Transverse colon (tissue), 4 donors: ENCODE measurements at places on chromosomes 5 and 9.

- no peak overlapping the region for H3K27ac ChIP-seq
- H3K27me3 ChIP-seq = no peaks in the 10 kb centered on the region
- H3K36me3 ChIP-seq = no peaks in the 10 kb centered on the region
- no peaks in the 10 kb centered on the region for H3K4me1 ChIP-seq
- DNase-seq = no peak
These were observed 419.2 kb upstream of the NMUR2 start for GRCh38 chr5:152824316-152824715.

DNA sequence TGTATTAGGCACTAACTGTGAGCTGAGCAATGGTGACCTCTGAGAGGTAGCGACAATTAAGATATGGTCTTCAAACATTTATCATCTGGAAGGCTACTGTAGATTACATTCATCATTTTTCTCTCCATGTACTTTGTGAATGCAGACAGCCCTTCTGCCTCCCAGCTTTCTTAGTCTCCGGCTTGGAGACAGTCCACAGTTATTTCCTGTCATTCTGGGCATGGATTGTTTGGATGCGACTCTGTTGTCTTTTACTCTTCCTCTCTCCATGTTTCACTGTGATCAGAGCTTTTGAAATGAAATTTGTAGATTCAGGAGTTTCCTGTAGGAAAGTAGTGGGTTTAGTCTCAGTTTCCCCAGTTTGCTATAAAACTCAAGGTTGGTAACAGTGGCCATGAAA, 20.5 kb downstream of the DMRT2 start:
- H3K27me3 ChIP-seq = no peaks in the 10 kb centered on the region
- H3K27ac ChIP-seq = peak overlapping the region; percentile 75
- no peaks in the 10 kb centered on the region for H3K36me3 ChIP-seq
- DNase-seq = no peak

DNA sequence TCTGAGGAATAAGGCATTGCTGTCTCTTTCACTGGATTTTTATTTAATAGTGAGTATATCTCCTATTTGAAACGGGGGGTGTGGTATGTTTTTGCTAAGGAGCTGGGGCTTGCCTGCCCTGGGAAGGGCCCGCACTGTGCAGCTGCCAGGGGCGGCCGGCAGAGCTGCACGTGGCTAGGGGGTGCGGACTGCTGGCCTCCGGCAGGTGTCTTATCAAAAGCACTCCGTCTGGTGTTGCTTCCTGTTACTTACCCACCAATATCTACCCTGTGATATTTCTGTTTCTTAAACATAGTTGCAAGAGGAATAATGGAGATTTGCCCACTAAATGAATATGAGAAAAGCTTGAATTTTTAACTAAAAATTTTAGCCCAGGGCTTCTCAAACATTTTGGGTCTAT, 232.0 kb downstream of the IRX1 start:
- H3K36me3 ChIP-seq = no peaks in the 10 kb centered on the region
- DNase-seq = no peak
- H3K27ac ChIP-seq = no peak overlapping the region

- H3K4me1 ChIP-seq = no peaks in the 10 kb centered on the region
- no peak overlapping the region for H3K4me3 ChIP-seq
- H3K27ac ChIP-seq = no peak overlapping the region
- H3K27me3 ChIP-seq = no peaks in the 10 kb centered on the region
These were observed 20.4 kb downstream of the XRCC4 start for GRCh38 chr5:83097689-83098231.

- H3K36me3 ChIP-seq = no peaks in the 10 kb centered on the region
- H3K27me3 ChIP-seq = no peaks in the 10 kb centered on the region
- no peaks in the 10 kb centered on the region for H3K4me1 ChIP-seq
These were observed 136.5 kb upstream of the STK32A start for GRCh38 chr5:147098233-147098790.

GRCh38 chr9:38228331-38229103, 159.5 kb upstream of the SHB start:
- peaks cover 13% of the 10 kb centered on the region for H3K4me1 ChIP-seq
- no peak overlapping the region for H3K27ac ChIP-seq
- no peak overlapping the region for H3K4me3 ChIP-seq
- DNase-seq = no peak

DNA sequence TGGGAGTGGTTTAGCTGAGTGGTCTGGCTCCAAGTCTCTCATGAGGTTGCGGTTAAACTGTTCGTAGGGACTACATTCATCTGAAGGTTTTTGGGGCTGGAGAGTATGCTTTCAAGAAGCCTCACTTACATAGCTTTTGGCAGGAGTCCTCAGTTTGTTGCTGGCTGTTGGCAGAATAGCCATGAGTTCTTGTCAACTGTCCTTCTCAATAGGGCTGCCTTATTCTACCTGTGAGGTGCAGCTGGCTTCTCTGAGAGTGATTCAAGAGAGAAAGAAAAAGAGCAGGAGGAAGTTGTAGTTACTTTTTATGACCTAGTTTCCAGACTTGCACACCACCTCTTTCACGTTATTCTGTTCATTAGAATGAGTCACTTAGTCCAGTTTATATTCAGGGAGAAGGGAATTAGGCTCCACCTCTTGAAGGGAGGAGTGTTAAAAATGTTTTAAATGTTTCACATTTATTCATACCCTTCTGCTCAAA, 33.2 kb downstream of the YTHDC2 start:
- H3K4me3 ChIP-seq = no peak overlapping the region
- H3K36me3 ChIP-seq = no peaks in the 10 kb centered on the region
- DNase-seq = no peak
- no peaks in the 10 kb centered on the region for H3K27me3 ChIP-seq

GRCh38 chr5:120473332-120473731, 9.2 kb downstream of the PRR16 start:
- H3K4me3 ChIP-seq = no peak overlapping the region
- no peak for DNase-seq
- H3K4me1 ChIP-seq = no peaks in the 10 kb centered on the region
- no peaks in the 10 kb centered on the region for H3K27me3 ChIP-seq
- H3K36me3 ChIP-seq = no peaks in the 10 kb centered on the region

- H3K36me3 ChIP-seq = no peaks in the 10 kb centered on the region
- no peaks in the 10 kb centered on the region for H3K27me3 ChIP-seq
- no peaks in the 10 kb centered on the region for H3K4me1 ChIP-seq
- H3K27ac ChIP-seq = no peak overlapping the region
- H3K4me3 ChIP-seq = no peak overlapping the region
- no peak for DNase-seq
These were observed 6.6 kb downstream of the C5orf52 start for GRCh38 chr5:157677931-157678330.

- no peak overlapping the region for H3K4me3 ChIP-seq
- H3K36me3 ChIP-seq = no peaks in the 10 kb centered on the region
- H3K27me3 ChIP-seq = no peaks in the 10 kb centered on the region
- no peak overlapping the region for H3K27ac ChIP-seq
These were observed 4.0 kb upstream of the CDK5RAP2 start for GRCh38 chr9:120583958-120584369.

DNA sequence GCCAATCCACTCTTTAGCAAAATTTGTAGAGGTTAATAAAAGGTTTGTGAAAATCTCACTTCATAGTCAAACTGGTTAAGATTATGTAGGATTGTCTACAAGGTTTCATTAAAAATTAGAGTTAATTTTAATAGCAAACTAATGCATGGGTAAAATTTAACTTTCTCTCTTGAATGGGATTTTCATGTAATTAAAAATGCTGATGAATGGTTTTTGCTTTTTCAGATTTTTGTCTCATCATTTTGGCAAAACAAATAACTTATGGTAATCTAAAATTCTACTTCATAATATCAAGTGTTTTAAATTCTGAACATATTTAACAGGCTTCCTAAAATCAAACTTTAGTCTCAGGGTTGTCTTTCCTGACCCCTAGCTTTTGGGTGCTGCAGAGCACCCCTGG, 113.8 kb upstream of the FAM174A start:
- H3K27ac ChIP-seq = no peak overlapping the region
- no peaks in the 10 kb centered on the region for H3K27me3 ChIP-seq
- no peak overlapping the region for H3K4me3 ChIP-seq
- no peaks in the 10 kb centered on the region for H3K36me3 ChIP-seq
- H3K4me1 ChIP-seq = no peaks in the 10 kb centered on the region
- DNase-seq = no peak

DNA sequence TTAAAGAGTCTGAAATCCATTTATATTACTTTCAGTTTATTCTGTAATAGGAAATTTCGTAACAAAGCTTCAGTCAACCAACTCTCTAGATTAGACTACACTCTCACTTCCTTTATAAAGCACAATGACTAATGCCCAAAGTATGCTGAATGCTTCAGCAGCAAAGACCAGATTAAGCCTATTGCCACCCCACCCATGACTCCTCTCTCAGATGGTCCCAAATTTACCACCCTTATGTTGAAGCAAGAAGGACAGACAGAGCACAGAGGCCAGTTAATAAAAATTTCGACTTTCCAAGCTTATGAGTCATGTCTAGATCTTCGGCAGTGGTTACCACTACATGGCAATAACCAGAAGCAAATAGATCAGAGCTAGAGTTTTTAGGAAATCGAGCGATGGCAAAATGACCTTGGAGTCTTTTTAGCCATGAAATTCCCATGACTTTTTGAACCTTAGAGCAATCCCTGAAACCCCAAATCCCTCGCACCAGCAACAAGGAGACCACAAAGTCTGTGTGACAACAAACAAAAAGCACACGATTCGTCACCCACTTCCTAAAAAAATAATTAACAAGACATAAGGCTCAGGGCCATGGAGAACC, 287.8 kb upstream of the RASA1 start:
- peak overlapping the region; percentile 22 for H3K27ac ChIP-seq
- DNase-seq = no peak
- H3K36me3 ChIP-seq = no peaks in the 10 kb centered on the region
- H3K4me3 ChIP-seq = no peak overlapping the region

GRCh38 chr9:117250610-117251215, 164.1 kb downstream of the ASTN2 start:
- DNase-seq = no peak
- H3K27me3 ChIP-seq = no peaks in the 10 kb centered on the region
- no peak overlapping the region for H3K27ac ChIP-seq
- H3K4me1 ChIP-seq = no peaks in the 10 kb centered on the region

DNA sequence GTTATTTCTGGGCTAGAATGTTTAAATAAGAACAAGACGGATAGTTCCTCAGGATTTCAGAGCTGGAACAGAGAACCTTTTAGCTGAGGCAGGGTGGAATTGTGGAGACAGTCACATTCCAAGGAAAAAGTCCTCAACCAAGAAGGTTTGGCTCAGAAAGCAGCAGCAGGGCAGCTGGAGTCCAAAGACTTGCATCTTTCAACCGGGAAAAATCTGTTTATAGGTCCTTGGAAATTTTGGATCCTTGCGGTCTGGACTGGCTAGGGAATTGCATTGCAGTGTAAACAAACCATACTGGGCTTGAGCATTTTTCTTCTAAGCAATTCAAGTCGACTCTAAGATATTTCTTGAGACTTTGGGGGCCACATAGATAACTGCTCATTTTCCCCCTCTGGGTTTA, 40.8 kb upstream of the HMHB1 start:
- H3K4me3 ChIP-seq = no peak overlapping the region
- no peak overlapping the region for H3K27ac ChIP-seq
- H3K27me3 ChIP-seq = no peaks in the 10 kb centered on the region
- no peaks in the 10 kb centered on the region for H3K4me1 ChIP-seq
- no peak for DNase-seq
- no peaks in the 10 kb centered on the region for H3K36me3 ChIP-seq

GRCh38 chr5:167294882-167295680, 996.4 kb upstream of the WWC1 start:
- H3K36me3 ChIP-seq = no peaks in the 10 kb centered on the region
- H3K27me3 ChIP-seq = no peaks in the 10 kb centered on the region

- H3K27ac ChIP-seq = no peak overlapping the region
- no peaks in the 10 kb centered on the region for H3K27me3 ChIP-seq
- no peak for DNase-seq
- H3K4me3 ChIP-seq = no peak overlapping the region
- no peaks in the 10 kb centered on the region for H3K36me3 ChIP-seq
- H3K4me1 ChIP-seq = no peaks in the 10 kb centered on the region
These were observed 37.2 kb downstream of the PDE4D start for GRCh38 chr5:59856358-59856757.

GRCh38 chr9:134153450-134153849, 10.9 kb downstream of the RNU6ATAC start:
- no peaks in the 10 kb centered on the region for H3K27me3 ChIP-seq
- H3K36me3 ChIP-seq = no peaks in the 10 kb centered on the region
- no peak overlapping the region for H3K4me3 ChIP-seq
- no peaks in the 10 kb centered on the region for H3K4me1 ChIP-seq
- DNase-seq = no peak
- H3K27ac ChIP-seq = no peak overlapping the region

DNA sequence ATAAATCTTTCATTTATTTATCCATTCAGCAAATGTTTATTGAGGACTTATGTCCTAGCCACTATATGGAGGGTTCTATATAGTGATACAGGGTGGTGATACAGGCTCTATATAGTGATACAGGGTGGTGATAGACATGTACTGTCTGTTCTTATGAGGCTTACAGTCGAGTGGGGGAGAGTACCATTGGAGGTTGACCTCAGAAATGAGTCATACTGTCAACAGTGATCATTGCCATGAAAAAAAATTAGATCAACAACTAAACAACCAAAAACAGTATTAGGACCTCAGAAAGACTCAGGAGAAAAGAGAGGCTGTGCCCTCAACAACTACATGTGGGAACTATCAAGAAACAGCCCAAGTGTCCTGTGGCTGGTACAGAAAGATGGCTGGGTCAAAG, 22.0 kb downstream of the PAPPA start:
- H3K4me1 ChIP-seq = no peaks in the 10 kb centered on the region
- H3K4me3 ChIP-seq = no peak overlapping the region
- no peaks in the 10 kb centered on the region for H3K27me3 ChIP-seq
- no peaks in the 10 kb centered on the region for H3K36me3 ChIP-seq
- DNase-seq = no peak
- H3K27ac ChIP-seq = no peak overlapping the region

- H3K36me3 ChIP-seq = peaks cover 29% of the 10 kb centered on the region
- no peaks in the 10 kb centered on the region for H3K27me3 ChIP-seq
- DNase-seq = peak; percentile 66
These were observed 3.9 kb downstream of the GRK6 start for GRCh38 chr5:177430140-177430951.

GRCh38 chr9:124209279-124209678, 48.5 kb upstream of the NEK6 start:
- H3K4me3 ChIP-seq = no peak overlapping the region
- H3K27me3 ChIP-seq = no peaks in the 10 kb centered on the region
- no peaks in the 10 kb centered on the region for H3K36me3 ChIP-seq
- H3K4me1 ChIP-seq = no peaks in the 10 kb centered on the region
- no peak overlapping the region for H3K27ac ChIP-seq
- DNase-seq = no peak

DNA sequence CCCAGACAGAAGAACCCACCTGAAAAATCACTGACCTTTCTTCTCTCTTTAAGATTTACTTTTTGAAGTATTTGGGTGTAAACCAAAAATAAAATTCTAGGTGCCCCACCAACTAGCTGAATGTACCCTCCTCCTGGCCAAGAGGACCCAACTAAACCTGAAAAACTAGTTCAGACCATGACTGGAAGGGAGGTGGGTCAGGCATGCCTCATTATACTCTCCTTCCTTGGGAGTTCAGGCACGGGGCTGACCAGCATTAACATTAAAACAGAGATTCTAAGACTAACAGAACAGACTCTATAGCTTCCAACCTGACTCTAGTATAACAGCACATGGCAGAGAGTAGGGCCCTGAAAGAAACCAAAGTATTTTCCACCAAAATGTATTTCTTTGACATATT, 61.4 kb downstream of the CERT1 start:
- H3K36me3 ChIP-seq = peaks cover 7% of the 10 kb centered on the region
- no peak for DNase-seq
- H3K27ac ChIP-seq = no peak overlapping the region
- no peak overlapping the region for H3K4me3 ChIP-seq
- no peaks in the 10 kb centered on the region for H3K27me3 ChIP-seq

- H3K27me3 ChIP-seq = no peaks in the 10 kb centered on the region
- H3K4me1 ChIP-seq = peaks cover 29% of the 10 kb centered on the region
- no peak for DNase-seq
- H3K27ac ChIP-seq = peak overlapping the region; percentile 97
These were observed 1.6 kb downstream of the DNLZ start for GRCh38 chr9:136361754-136362449.
